ENCODE measurements at places on chromosomes 12 and 14.

DNA sequence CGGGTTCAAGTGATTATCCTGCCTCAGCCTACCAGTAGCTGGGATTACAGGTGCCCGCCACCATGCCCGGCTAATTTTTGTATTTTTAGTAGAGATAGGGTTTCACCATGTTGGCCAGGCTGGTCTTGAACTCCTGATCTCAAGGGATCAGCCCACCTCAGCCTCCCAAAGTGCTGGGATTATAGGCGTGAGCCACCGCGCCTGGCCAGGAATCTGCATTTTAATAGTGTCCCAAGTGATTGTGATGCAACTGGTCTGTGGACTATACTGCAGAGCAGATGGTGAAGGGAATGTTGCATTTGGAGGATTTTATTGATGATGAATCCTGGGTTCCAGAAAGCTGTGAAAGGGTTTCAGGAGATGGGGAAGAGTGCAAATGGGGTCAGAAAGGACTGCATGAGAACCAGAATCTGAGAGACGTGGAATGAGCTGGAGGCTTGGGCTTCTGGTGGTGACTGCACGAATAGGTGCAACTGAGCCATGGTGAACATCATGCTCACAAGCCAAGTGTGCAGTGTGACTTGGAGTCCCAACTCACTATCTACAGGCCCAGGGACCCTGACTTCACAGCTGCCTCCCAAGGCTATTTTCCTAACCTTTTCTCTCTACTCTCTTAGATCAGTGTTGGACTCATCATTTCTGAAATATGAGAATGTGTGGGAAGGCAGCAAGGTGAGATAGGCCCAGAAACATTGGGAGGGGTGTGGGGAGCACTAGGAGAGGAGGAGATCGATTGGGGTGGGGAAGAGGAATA, 4.5 kb downstream of the RPS26 start:
- no peak for DNase-seq

DNA sequence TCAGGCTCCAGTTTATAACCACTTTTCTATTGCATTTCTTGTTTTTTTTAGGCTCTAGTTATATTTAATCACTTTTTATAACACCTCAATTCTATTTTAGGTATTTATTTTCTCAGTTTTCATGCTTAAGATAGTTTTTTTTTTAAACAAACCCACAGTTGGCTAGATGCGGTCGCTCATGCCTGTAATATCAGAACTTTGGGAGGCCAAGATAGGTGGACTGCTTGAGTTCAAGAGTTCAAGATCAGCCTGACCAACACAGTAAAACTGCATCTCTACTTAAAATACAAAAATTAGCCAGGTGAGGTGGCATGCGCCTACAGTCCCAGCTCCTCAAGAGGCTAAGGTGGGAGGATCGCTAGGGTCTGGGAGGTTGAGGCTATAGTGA, 93.0 kb downstream of the PPP1R12A start:
- no peak for DNase-seq

DNA sequence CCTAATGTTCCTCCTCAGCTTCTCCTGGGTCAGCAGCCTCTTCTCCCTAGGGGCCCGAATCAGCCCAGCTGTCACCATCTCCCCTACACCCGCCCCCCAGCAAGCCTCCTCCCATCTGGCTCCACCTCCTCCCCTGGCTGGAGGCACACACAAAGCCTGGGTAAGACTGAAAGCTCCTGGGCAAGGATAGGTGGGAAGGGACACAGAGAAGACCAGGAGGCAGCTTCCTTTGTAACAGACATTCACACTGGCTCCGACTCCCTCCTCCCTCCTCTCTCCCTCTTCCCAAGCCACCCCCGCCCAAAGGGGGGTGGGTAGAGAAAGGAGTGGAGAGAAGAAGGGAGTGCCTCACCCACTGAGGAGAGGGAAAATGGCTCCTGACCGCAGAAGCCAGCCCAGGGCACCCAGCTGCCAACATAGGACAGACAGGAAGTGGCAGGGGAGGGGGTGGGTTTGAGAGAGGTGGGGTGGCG, 4.0 kb downstream of the CHD4 start:
- no peak for DNase-seq

- no peak for DNase-seq
Measured at GRCh38 chr12:47808574-47809365, 10.9 kb downstream of the HDAC7 start.

DNA sequence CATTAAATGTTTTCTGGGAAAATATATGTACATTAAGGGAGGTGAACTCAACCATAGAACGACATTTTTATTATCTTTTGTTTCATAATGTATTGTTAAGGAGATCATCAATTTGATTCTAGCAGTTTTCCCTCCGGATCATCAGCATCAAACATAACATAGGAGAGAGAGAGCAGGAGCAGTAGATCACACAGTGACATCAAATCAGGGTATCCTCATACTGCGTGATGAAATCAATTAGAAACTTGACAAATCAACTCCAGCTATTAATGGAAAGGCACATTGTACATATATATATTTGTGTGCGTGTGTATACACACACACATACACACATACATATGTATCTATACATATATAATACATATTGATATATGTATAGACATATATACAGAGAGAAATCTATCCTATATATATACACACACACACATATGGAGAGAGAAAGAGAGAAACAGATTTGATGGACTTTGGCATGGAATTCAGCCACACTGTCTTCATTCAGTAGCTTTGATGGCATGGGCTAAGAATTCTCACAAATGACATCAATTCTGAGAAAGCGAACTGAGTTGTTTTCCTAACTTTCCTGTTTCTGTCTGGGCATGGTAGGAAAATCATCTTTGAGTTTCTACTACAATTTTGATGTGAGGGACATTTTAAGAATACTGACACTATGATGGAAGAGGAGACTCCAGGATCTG, 1302.8 kb upstream of the SEL1L start:
- no peak for DNase-seq

DNA sequence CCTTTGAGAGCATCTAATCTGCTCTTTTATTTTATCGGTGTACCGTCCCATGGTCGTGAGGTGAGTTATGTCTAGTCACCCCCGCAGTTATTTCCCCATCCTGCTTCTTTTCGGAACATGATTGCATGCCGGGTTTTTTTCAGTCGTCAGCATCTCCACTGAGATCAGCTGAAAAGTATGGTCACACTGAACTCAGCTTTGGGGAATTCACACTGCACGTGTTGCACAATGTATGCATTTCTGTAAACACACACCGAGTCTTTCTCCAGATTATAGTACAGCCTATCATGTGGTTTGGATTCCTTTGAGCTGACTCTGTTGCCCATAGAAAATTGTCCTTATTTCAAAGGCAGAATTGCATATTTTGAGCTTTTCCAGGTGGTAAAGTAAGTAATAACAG, 24.6 kb downstream of the PLXNC1 start:
- no peak for DNase-seq

DNA sequence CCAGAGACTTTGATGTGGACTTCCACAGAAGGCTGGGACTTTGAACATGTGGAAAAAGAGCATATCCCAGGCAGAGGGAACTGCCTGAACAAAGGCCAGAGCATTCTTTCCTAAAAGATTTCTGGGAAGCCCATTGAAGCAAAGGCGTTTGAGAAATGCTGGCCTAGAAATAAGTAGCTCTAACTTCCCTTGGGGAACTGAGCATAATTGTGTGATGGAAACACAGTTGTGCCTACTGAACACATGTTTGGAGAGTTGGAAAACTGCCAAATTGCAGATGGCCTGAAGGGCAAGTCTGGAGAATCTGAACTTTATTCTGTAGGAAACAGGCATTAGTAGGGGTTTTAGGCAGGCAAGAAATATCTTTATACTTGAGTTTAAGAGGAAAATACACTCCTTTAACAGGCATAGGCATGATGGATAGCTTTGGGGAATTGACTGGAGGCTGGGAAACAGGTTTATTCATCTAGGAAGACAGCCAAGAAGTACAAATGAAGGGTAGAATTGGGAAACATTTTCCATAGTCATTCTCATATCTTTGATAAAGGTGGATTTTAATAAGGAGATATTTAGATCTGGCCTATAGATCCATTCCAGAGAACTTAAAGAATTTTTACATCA, 134.1 kb downstream of the TPH2 start:
- DNase-seq, result no peak

DNA sequence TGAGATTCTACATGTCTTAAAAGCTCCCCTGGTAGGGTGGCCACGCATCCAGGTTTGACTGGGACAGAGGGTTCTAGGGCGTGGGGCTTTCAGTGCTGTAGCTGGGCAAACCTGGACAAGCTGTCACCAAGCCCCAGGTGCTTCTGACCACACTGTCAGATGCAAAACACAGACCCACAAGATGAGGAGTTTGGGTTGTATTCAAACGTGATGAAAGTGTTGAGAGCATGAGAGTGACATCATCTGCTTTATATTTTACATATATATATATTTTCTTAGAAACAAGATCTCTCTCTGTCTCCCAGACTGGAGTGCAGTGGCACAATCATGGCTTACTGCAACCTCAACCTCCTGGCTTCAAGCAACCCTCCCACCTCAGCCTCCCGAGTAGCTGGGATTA, 210.1 kb downstream of the DPF3 start:
- no peak for DNase-seq

DNA sequence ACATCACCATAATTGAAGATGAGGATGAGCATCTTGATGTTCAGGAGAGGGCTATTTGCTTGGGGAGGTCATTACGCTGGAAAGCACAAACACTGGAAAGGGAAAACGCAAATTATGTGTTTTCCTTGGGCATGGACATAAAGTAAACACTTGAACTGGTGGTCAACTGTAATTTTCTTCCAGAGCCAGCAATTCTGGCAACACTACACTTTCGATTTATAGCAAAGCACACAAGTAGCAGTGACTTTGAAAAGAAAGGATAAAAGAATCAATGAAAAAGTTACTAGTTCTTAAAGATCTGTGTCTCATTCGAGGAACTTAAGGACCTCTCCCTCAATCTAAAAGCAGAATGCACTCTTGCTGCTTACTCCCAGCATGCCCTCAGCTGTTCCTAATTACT, 2.2 kb downstream of the CLEC14A start:
- no peak for DNase-seq

DNA sequence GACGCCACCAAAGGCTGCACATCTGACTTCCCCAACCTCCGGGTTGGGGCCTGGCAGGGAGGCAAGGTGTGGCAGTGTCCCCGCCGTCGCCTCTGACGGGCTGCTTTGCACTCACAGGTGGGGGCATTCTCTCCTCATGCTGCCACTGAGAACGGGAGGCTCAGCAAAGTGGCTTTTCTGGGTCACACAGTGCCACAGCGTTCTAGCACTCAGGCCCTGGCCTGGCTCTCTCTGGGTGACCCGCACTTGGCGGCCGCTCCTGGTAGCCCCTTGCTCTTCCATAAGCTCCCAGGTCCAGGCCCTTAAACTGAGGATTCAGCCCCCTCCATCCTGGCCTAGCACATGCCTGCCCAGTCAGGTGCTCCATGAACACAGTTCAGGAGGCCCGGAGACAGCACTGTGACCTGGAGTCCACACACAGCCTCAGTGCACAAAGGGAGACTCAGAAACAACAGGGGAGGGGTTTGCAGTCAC, 25.2 kb downstream of the SERPINA1 start:
- DNase-seq, result no peak

- DNase-seq, result peak; percentile 58
Measured at GRCh38 chr12:125183187-125184067, 118.2 kb downstream of the AACS start.

DNA sequence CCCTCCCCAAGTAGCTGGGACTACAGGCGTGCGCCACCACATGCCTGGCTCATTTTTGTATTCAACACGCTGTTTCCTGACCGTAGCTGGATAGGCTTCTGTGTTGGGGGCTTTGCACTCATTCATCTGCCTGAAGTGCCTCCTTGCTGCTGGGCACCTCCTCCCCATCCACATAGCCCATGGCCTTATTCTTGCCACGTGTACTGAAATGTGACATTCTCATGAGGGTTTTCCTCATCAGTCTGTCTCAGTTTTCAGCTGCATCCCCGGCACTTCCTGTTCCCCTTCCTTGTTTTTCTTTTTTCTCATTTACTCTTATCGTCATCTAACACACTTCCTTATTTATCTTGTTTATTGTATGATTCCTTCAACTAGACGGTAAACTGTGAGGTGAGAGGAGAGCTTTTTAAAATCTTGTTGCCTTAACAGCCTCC, 36.6 kb downstream of the RCOR1 start:
- DNase-seq, result no peak

DNA sequence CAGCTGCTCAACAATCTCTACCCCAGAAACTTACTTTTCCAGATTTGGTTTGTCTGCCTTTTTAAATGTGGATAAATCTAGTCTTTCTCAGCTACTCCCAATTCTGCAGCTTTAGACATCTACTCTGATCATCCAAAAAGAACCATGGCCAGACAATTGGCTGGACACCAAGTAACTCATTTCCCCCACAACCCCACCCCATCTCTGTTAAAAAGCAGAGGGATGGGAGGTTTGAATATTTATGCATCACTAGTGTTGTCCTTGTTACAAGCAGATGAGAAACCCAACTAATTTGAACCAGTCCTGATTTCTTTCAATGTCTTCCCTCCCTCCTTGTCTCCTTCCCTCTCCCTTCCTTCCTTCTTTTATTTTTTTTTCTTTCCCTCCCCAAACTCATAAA, 391.9 kb downstream of the GALC start:
- DNase-seq, result no peak

DNA sequence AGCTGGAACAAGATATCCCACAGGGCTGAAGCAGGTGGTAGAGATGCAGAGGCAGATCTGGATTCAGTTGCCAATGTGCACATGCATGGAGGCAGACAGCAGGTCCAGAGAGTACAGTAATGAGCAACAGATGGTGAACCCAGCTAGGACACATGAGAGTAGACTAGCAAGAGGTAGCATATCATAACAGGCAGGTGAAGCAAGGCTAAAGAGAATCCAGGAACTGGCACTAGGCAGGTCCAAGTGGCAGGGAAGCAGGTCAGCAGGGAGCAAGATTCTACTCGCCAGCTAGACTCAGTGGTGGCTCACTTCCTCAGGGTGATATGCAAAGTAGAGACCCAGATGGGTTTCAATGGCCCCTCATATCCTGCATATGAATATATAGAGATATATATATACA, 15.3 kb upstream of the MYF6 start:
- no peak for DNase-seq

GRCh38 chr14:44782775-44783238, 178.9 kb downstream of the KLHL28 start:
- no peak for DNase-seq

GRCh38 chr14:60647837-60648248, 1.4 kb downstream of the SIX1 start:
- DNase-seq, result no peak

GRCh38 chr12:116540622-116541152, 18.5 kb upstream of the MAP1LC3B2 start:
- no peak for DNase-seq

- no peak for DNase-seq
Measured at GRCh38 chr12:75863533-75863932, 168.0 kb downstream of the PHLDA1 start.

GRCh38 chr14:68043752-68044151, 224.2 kb downstream of the RAD51B start:
- DNase-seq, result no peak
